ENCODE measurements at places on chromosomes 7 and 10.

- peaks cover 80% of the 10 kb centered on the region for H3K36me3 ChIP-seq
- DNase-seq, result no peak
- no peaks in the 10 kb centered on the region for H3K27me3 ChIP-seq
- H3K4me1 ChIP-seq, result peaks cover 37% of the 10 kb centered on the region
These were observed 28.5 kb upstream of the CRYGN start for GRCh38 chr7:151468217-151469018.

GRCh38 chr10:7260912-7261311 is 149.9 kb downstream of the SFMBT2 start:
- DNase-seq, result peak; percentile 44
- no peak overlapping the region for H3K4me3 ChIP-seq
- H3K36me3 ChIP-seq, result peaks cover 15% of the 10 kb centered on the region
- H3K27me3 ChIP-seq, result no peaks in the 10 kb centered on the region
- peaks cover 53% of the 10 kb centered on the region for H3K4me1 ChIP-seq

DNA sequence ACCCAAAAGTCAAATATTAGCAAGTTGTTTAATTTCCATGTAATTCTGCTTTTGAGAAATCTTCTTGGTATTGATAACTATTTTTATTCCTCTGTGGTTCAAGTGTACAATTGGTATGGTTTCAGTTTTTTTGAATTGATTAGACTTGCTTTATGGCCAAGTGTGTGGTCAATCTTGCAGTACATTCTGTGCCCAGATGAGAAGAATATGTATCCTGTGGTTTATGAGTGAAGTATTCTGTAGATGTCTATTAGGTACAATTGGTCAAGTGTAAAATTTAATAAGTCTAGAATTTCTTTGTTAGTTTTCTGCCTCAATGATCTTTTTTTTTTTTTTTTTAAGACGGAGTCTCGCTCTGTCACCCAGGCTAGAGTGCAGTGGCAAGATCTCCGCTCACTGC is 36.6 kb upstream of the C7orf33 start:
- H3K36me3 ChIP-seq, result no peaks in the 10 kb centered on the region
- H3K27ac ChIP-seq, result no peak overlapping the region
- no peak for DNase-seq
- no peak overlapping the region for H3K4me3 ChIP-seq

DNA sequence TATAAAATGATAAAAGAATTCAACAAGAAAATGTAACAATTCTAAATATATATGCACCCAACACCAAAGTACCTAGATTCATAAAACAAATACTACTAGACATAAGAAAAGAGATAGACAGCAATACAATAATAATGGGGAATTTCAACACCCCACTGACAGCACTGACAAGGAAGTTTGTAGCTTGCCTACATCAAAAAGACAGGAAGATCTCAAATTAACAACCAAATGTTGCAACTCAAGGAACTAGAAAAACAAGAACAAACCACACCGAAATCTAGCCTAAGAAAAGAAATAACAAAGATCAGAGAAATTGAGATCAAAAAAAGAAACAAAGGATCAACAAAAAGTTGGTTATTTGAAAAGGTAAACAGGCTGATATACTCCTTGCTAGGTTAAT is 36.5 kb upstream of the TNKS2 start:
- no peaks in the 10 kb centered on the region for H3K4me1 ChIP-seq
- no peak overlapping the region for H3K27ac ChIP-seq
- H3K27me3 ChIP-seq, result peaks cover 18% of the 10 kb centered on the region
- DNase-seq, result no peak
- no peak overlapping the region for H3K4me3 ChIP-seq

DNA sequence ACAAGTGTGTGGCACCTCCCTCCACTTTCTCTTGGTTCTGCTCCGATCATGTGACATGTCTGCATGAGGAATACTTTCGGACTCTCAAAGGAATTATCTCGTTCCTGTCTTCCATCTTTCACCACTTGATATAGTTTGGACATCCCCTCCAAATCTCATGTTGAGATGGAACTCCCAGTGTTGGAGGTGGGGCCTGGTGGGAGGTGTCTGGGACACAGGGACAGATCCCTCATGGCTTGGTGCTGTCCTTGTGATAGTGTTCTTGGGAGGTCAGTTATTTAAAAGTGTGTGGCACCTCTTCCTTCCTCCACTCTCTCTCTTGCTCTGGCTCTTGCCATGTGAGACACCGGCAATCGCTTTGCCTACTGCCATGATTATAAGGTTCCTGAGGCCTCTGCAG is 166.4 kb downstream of the GFRA1 start:
- no peaks in the 10 kb centered on the region for H3K36me3 ChIP-seq
- DNase-seq, result no peak
- H3K4me1 ChIP-seq, result no peaks in the 10 kb centered on the region
- no peak overlapping the region for H3K4me3 ChIP-seq

- H3K4me3 ChIP-seq, result no peak overlapping the region
- no peak for DNase-seq
- H3K36me3 ChIP-seq, result no peaks in the 10 kb centered on the region
- H3K27me3 ChIP-seq, result peaks cover 13% of the 10 kb centered on the region
These were observed 17.3 kb downstream of the CLRN3 start for GRCh38 chr10:127875449-127875765.

GRCh38 chr10:35217455-35217854 is 90.8 kb downstream of the CREM start:
- H3K4me1 ChIP-seq, result peaks cover 52% of the 10 kb centered on the region
- peaks cover 6% of the 10 kb centered on the region for H3K36me3 ChIP-seq
- H3K4me3 ChIP-seq, result no peak overlapping the region
- no peak for DNase-seq
- H3K27me3 ChIP-seq, result no peaks in the 10 kb centered on the region

DNA sequence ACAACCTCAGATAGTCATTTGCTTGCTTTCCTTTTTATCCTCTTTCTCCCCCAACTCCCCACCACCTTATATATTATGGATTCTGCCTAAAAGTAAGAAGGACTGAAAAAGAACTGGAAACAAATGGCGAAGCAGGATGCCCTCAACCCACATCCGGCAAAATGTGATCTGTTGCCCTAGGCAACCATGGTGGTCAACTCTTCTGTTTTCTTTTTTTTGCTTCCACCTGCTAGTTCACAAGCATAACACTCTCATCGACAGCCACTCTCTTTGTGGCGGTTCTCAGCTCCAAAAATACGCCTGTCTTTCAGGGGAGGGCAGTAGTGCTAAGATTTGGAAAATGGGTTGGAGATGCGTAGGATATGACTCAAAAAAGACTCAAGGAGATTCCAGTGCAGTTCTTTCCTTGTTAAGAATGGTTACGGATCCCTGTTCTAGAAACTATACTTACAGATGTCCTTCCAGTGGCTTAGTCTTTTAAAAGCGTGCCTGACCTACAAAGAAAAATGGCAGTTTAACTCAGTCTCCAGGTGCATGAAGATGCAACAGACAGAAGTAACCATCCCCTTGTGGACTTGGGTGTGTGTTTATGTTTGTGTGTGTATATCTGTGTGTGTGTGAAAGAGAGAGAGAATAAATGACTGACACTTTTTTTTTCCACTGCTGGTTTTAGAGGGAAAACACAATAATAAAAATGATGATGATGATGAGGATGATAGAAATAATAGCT is 10.7 kb downstream of the APBB1IP start:
- H3K36me3 ChIP-seq, result peaks cover 59% of the 10 kb centered on the region
- H3K27me3 ChIP-seq, result no peaks in the 10 kb centered on the region
- peaks cover 86% of the 10 kb centered on the region for H3K4me1 ChIP-seq
- peak; percentile 76 for DNase-seq
- H3K4me3 ChIP-seq, result peak overlapping the region; percentile 54

- no peak for DNase-seq
- H3K27me3 ChIP-seq, result no peaks in the 10 kb centered on the region
- no peaks in the 10 kb centered on the region for H3K36me3 ChIP-seq
These were observed 25.6 kb downstream of the HIPK2 start for GRCh38 chr7:139752148-139752547.

- no peak for DNase-seq
- no peaks in the 10 kb centered on the region for H3K36me3 ChIP-seq
- H3K27ac ChIP-seq, result no peak overlapping the region
- no peak overlapping the region for H3K4me3 ChIP-seq
- H3K27me3 ChIP-seq, result no peaks in the 10 kb centered on the region
These were observed 7.7 kb downstream of the AGMO start for GRCh38 chr7:15554081-15554480.

- peaks cover 14% of the 10 kb centered on the region for H3K36me3 ChIP-seq
- no peaks in the 10 kb centered on the region for H3K27me3 ChIP-seq
- no peak overlapping the region for H3K4me3 ChIP-seq
- H3K27ac ChIP-seq, result no peak overlapping the region
- peaks cover 41% of the 10 kb centered on the region for H3K4me1 ChIP-seq
These were observed 69.3 kb downstream of the AP3M1 start for GRCh38 chr10:74081192-74081803.

GRCh38 chr7:93973134-93973533 is 31.0 kb downstream of the BET1 start:
- no peak for DNase-seq
- H3K27me3 ChIP-seq, result no peaks in the 10 kb centered on the region
- H3K36me3 ChIP-seq, result no peaks in the 10 kb centered on the region
- H3K4me3 ChIP-seq, result no peak overlapping the region
- no peak overlapping the region for H3K27ac ChIP-seq
- no peaks in the 10 kb centered on the region for H3K4me1 ChIP-seq

GRCh38 chr7:25669961-25670841 is 441.9 kb upstream of the NPVF start:
- no peaks in the 10 kb centered on the region for H3K36me3 ChIP-seq
- peaks cover 5% of the 10 kb centered on the region for H3K27me3 ChIP-seq
- no peak for DNase-seq
- H3K27ac ChIP-seq, result no peak overlapping the region
- no peak overlapping the region for H3K4me3 ChIP-seq
- H3K4me1 ChIP-seq, result no peaks in the 10 kb centered on the region

- peaks cover 41% of the 10 kb centered on the region for H3K4me1 ChIP-seq
- H3K36me3 ChIP-seq, result peaks cover 7% of the 10 kb centered on the region
- H3K4me3 ChIP-seq, result no peak overlapping the region
- H3K27ac ChIP-seq, result no peak overlapping the region
- H3K27me3 ChIP-seq, result no peaks in the 10 kb centered on the region
These were observed 52.0 kb downstream of the JAZF1 start for GRCh38 chr7:28128608-28129007.

GRCh38 chr7:157903710-157904109 is 566.9 kb downstream of the DNAJB6 start:
- no peaks in the 10 kb centered on the region for H3K27me3 ChIP-seq
- H3K36me3 ChIP-seq, result no peaks in the 10 kb centered on the region
- no peak overlapping the region for H3K27ac ChIP-seq
- peaks cover 10% of the 10 kb centered on the region for H3K4me1 ChIP-seq
- DNase-seq, result no peak
- no peak overlapping the region for H3K4me3 ChIP-seq

GRCh38 chr10:100743626-100744135 is 1.7 kb upstream of the PAX2 start:
- no peak overlapping the region for H3K27ac ChIP-seq
- no peaks in the 10 kb centered on the region for H3K36me3 ChIP-seq
- no peak overlapping the region for H3K4me3 ChIP-seq
- peaks cover 30% of the 10 kb centered on the region for H3K4me1 ChIP-seq
- DNase-seq, result peak; percentile 76
- peaks cover 76% of the 10 kb centered on the region for H3K27me3 ChIP-seq

DNA sequence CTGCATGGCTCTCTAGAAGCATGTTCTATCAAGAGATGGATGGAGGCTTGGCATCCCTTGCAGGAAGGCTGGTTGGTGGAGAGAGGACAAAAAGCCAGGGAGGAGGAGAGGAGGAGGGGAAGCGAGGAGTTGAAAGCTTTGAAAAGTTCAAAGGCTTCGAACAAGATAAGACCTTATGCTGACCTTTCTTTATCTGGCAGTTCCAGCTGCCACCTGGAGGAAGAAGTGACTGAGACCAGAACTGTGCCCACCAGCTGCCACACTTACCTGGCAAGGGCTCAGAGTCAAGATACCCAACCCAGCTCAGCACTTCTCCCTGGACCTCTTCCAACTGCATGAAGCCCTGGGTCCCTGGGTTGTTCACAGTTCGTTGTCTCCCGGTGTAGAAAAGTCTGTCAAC is 14.8 kb downstream of the CCL24 start:
- peaks cover 4% of the 10 kb centered on the region for H3K27me3 ChIP-seq
- no peaks in the 10 kb centered on the region for H3K4me1 ChIP-seq
- DNase-seq, result no peak
- H3K27ac ChIP-seq, result no peak overlapping the region

- no peak overlapping the region for H3K27ac ChIP-seq
- peaks cover 2% of the 10 kb centered on the region for H3K27me3 ChIP-seq
- H3K36me3 ChIP-seq, result no peaks in the 10 kb centered on the region
These were observed 156.2 kb upstream of the GALNT17 start for GRCh38 chr7:70975754-70976153.
